ENCODE measurements at places on chromosomes 1 and 21.

DNA sequence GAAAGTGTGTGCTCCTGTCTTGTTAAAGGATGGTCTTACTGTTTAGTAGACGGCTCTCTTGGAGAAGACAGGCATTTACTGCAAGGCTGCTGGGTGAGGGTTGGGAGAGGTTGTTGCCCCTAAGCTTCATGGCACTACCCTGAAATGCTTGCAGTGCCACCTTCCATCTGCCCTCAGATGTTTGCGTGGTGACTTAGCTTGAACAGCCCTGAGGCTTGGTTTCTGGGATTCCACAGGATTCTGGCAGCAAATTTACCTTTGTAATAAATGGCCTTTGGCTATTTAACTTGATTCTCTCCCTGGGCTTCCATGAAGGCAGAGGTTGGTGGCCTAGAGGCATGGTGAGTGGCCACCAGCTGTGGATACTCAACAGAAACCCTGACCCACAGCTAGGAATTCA is 11.6 kb downstream of the MTARC1 start:
- DNase-seq: no peak

DNA sequence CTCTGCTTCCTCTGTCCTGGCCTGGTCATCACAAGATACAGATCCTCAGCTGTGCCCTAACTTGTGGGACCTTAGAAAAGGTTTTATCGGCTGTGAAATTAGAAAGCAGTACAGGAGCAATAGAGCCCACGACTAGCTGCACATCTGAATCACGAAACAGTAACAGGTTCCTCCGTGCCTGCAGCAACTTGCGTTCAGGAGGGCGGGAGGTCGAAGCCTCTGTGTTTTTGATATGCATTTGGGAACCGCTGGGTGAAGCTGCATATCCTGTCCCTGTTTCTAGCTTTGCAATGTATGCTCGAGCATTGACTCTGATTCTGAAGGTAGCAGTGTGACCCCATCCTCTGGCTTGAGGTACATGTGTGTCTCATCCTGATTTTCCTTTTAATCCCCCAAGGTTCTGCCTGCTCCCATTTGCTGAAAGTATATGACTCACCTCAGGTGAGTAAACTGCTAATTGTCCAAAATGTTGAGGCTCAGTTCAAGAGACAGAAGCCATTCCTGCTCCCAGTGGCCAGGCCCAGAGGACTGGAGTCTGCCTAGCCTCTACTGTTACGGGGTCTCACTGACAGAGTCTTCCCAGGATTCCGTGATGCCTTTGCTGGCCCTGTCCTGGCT is 44.3 kb downstream of the SCCPDH start:
- no peak for DNase-seq

DNA sequence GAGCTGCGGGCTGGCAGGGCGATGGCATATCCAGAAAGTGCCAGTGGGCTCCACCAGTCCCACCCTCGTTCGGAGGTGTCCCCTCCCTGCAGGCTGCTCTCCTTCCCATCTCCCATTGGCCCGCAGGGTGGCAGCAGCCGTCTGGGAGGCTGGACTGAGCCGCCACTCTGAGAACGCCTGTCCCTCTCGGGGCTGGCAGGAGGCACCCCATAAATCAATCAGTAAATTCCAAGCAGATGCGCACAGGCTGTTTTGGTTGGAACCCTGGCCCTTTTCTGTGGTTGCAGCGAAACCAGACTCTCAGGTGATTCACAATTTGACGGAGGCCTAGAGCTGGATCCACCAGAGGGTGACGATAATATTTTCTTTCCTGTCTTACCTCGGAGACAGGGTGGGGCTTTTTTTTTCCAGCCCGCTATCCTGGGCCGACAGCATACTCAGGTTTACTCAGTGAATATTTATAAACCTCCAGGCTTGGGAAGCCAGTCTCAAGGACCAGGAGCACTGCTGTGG is 99.7 kb downstream of the GLIS1 start:
- peak; percentile 20 for DNase-seq

GRCh38 chr1:215923129-215923824 is 356.2 kb downstream of the KCTD3 start:
- DNase-seq: no peak

- no peak for DNase-seq
Observed at GRCh38 chr1:34127006-34128000, 37.7 kb downstream of the CSMD2 start.

DNA sequence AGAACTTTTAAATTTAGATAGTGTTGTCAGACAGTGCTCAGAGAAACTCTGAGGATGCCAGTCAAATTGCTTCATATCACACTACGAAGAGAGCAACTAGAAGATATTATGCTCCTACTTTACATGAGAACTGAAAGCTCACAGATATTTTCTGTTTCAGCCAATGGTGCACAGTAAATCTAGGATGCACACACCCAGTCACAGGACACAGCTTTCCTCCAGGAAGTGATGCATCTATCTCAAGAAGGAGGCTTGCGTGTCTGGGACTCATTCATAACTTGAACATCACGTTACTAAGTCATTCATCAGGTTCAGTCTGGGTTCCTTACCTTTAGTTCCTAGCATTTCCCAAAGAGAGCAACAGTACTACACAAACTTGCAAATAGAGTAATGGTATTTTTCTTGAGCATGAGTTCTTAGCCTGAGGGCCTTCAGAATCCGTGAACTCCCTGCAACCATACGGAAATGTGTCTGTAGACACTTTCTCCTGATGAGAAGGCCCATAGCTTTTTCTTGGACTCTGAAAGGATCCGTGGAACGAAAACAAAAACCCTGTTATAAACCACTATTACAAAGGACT is 12.2 kb downstream of the ZNF697 start:
- no peak for DNase-seq

DNA sequence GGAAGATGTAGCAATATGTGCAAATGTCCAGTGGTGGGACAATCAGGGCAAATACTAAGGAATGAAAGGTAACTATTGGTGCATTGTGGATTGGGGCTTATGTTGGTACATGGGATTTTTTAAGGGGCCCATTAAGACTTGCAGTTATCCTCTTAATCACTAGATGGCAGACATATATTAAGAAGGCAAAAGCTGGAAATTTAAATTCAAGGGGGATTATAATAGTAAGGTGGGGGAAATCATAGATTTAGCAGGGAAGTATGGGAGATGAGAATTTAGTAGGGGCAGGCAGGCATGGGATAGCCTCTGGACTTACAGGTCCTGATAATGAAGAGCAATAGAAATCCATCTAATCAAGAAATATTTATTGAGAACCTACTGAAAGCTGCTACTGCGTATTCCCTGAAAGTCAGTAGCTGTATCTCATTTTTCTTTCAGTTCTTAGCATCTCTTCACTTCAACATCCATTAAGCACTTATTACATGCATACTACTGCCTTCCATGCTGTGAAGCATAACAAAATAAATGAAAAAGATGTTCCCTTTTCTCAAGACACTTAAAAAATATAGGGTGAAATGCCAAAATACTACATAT is 251.8 kb downstream of the CRB1 start:
- no peak for DNase-seq

DNA sequence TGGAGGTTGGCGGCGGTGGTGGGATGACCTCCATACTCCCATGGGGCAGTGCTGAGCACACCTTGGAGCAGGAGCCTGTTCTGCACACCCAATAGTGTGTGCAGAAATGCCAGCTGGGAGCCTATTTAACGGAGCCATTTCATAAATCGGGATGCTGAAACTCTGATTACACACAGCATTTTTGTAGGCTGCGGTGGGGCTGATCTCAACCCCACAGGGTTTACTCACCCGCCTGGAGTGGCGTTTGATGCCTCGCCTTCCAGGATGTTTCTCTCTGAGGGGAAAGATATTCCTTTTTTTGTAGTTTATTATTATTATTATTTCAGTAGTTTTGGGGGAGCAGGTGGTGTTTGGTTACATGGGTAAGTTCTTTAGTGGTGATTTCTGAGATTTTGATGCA is 82.6 kb upstream of the WDR26 start:
- no peak for DNase-seq

GRCh38 chr1:244834543-244835275 is 749 bp upstream of the COX20 start:
- DNase-seq: peak; percentile 88

GRCh38 chr1:163315773-163316374 is 5.9 kb upstream of the NUF2 start:
- no peak for DNase-seq

DNA sequence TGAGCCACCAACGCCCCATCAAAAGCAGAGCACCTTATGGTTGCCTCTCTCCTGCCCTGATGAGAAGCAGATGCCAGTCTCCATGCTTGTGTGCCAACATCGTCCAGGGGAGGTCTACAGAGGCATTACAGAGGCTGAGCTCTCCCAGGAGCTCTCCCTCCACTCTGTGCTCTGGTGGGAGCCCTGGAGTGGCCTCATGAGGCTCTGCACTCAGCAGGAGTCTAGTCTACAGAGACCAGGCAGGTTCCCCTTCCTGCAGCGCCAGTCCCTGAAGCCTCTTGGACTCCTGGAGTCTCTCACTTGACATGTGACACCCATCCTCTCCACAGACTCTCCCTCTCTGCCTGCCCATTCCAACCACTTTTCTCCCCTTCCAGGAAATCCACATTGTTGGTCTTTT is 3.4 kb downstream of the DCST1 start:
- no peak for DNase-seq

GRCh38 chr1:154182344-154183045 is 9.4 kb downstream of the TPM3 start:
- no peak for DNase-seq

DNA sequence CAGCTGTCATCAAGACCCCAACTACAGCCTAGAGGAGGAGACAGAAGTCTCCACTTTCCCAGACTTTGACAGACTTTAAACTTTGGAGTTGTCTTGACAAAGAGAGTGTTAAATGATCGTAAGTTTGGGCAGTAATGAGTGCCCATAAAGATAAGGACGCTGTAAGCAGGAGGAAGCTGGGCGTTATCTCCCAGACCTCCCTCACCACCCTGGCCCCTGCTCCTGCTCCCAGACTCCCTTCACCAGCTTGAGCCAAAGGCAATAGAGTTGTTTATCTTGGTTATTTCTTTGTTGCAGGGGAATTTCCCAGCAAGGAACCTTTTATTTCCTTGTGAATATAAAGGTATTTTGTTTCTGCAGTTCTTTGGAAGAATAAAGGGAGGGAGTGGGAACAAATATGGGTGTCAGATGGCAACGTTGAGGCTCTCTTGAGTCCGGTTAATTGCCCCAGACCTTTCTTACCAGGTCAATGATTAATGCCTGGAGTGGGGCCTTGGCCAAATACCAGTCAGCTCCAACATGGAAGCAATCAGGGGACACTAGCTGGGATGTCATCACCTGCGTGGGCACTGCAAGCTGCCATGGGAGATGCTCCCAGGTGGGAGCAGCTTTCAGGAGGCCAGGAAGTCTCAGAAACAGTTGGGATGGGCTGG is 4.4 kb downstream of the PIGR start:
- no peak for DNase-seq

GRCh38 chr1:174556392-174556791 is 108.6 kb downstream of the GPR52 start:
- DNase-seq: no peak

DNA sequence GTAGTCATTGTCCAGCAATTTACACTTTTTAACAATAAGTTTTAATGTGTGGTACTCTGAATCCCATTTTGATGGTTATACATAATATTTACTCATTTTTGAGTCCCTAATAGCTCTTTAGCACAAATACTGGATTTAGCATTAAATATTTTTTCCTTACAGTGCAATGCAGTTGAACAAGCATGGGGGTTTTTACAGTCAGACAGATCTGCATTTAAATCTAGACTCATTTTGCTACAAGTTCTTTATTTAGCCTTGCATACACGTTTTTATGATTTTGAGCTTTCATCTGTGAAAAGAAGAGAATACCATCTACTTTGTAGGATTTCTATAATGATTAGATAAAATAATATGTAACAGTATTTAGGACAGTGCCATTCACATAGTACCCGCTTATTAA is 44.0 kb downstream of the PTPRC start:
- DNase-seq: no peak

GRCh38 chr1:101219924-101220870 is 16.6 kb upstream of the S1PR1 start:
- DNase-seq: no peak

DNA sequence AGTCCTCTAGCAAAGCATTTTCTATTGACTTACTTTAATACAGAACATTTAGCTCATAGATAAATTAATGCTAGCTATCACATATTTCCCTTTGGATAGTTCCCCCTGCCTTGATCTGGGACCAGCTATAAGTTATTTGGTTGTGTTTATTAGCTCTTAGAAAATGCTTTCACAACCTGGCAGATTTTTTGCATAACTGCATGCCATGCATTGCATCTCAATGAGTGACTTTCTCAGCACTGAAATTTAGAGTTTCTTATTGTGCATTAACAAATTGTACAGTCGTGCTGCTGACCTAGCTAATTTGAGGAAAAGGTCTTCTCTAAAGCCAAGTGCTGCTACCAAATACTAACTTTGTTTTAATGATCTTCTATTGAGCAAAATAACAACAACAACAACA is 164.8 kb downstream of the PLPPR5 start:
- DNase-seq: peak; percentile 29

- DNase-seq: no peak
Observed at GRCh38 chr1:214843281-214843680, 239.3 kb upstream of the KCNK2 start.

DNA sequence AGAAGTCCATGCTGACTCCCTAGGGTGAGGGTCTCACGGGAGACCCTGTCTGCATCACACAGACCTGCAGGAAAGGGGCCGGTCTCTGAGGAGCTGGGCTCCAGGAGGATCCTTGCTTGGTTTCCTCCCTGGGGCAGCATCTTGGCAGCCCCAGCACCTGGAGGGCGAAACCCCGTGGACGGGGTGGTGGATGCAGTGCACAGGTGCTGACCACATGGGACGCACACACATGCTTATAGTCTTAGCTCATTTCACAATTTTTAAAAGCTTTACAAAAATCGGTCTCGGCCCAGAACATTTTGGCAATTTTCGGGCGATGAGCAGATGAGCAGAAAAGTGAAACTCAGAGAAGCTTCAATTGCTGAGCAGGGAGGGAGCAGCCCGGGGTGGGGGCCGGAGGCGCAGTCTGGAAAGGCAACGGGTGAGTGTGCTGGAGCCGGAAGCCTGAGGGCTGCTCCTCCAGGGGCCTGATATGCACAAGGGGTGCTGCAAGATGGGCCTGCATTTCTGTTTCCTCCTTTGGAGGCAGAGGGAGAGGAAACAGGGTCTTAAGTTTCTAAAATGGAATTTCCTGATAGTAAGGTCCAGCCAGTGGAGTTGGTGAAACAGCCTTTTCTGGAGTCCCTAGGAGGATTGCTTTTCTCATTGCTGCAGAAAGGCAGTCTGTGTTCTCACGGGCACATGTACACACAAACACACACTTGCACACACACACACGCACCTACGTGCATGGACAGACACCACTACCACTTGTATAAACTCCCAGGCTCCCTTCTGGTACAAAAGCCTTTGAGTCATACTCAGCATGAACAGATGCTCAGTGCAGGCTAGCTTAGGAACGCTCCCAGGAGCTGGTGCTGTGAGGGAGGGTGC is 60.6 kb downstream of the SCCPDH start:
- DNase-seq: no peak
